GM19239 (cell line): ENCODE measurements at places on chromosomes 11 and 22.

DNA sequence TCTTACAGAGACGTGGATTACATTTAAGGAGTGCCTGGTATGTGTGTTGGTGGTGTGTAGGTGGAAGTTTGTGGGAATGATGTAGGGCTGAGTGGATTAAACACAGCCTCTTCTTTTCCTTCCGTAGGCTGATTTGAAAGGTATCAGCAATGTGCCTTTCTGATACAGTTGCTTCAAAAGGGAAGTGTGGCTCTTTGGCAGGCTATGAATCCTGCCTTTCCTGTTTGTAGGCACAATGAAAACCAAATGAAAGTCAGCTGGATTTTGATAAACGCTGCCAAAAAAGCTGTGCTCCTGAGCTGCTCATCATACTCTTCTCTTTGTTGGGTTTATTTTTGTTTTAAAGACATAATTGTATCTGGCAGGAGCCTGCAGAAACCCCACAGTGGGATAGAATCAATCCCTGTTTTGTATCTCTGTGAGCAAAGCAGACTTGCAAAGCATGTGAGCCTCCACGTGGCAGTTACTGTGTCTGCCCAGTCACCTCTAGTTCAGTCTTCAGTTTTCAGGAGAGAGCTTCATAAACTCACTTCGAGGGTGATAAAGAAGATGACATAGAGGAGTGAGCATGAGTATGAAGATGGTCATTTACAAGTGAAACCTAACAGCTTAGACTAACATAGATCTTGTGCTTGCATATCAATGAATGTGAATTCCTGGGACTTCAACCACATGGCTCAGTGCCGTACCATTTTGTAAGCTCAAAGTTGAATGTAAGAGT lies 655.7 kb upstream of the KIRREL3 start:
- no peak for DNase-seq

GRCh38 chr11:93330446-93330984 lies at the start of gene DEUP1:
DEUP1 (plus strand) TSS chr11:93330742; CDS start chr11:93332260, 1,518 bp downstream.
- DNase-seq: no peak

- no peak for DNase-seq
Observed at GRCh38 chr11:100484948-100485347, 202.1 kb upstream of the ARHGAP42 start.

- no peak for DNase-seq
Observed at GRCh38 chr11:105220121-105220520, 80.6 kb upstream of the CARD18 start.

- no peak for DNase-seq
Observed at GRCh38 chr11:22546746-22547145, 78.9 kb downstream of the FANCF start.

- DNase-seq: no peak
Observed at GRCh38 chr11:126157326-126158030, 54.0 kb downstream of the RPUSD4 start.

DNA sequence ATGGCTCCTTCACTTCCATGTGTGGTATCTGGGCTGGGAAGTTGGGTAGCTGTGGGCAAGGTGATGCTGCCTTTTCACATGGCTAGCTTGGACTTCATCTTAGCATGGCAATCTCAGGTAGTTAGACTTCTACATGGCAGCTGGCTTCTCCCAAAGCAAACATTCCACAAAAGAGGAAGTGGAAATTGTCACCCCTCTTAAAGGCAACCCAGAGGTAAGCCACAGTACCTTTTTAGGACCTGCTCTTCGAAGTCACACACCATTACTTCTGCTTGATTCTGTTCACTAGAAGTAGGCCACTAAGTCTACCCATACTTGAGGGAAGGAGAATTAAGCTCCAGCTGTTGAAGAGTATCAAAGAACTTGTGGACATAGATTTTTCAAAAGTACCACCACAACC lies 25.9 kb downstream of the TUG1 start:
- no peak for DNase-seq

GRCh38 chr22:36417281-36417686 lies 29.5 kb upstream of the MYH9 start:
- DNase-seq: no peak

GRCh38 chr11:125084057-125084416 lies 20.9 kb downstream of the SLC37A2 start:
- DNase-seq: no peak

DNA sequence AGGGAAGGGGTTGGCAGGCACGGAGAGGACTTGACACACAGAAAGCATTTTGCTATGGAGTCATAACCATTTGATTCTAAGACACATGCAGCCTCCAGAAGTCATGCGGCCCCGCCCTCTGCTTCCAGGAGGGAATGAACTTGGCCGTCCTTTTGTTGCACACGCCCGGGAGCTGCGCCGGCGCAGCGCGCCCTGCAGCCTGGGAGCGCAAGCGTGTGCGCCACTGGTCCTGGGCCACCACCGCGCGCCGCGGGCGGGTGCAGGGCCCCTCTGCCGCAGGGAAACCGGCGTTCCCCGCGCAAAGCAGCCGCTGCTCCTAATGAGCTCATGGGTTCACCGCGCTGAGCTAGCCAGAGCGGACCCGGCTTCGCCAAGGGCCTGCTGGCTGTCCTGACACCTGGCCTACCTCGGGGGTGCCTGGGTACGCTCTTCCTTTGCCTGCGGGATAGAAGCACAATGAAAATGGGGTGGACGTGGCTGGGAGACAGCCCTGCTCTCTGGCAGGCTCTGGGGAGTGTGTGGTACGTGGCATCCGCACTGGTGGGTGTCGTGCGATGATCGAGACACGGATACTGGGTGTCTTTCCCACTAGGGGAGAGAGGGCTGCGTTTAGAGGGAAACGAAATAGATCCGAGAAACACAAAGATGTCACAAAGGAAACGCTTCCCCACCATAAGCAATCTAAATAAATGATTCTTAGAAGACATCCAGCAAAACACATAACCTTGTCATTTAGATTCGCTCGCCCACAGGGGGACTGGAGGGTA lies 669 bp downstream of the MICAL3 start:
- DNase-seq: no peak

- no peak for DNase-seq
Observed at GRCh38 chr11:104879514-104880190, 18.6 kb downstream of the CASP12 start.

- DNase-seq: no peak
Observed at GRCh38 chr22:39292561-39293074, 26.8 kb downstream of the RPL3 start.

DNA sequence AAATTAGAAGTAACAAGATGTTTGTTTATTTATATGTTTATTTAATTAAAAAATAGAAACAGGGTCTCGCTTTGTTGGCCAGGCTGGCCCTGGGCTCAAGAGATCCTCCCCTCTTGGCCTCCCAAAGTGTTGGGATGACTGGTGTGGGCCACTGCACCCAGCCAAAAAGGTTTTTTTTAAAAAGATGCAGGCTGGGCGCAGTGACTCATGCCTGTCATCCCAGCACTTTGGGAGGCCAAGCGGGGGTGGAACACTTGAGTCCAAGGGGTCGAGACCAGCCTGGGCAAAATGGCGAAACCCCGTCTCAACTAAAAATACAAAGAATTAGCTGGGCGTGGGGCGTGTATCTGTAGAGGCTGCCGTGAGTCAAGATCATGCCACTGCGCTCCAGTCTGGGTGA lies 13.4 kb downstream of the DRD4 start:
- DNase-seq: no peak

GRCh38 chr22:49609207-49609876 lies 218.3 kb downstream of the BRD1 start:
- no peak for DNase-seq

DNA sequence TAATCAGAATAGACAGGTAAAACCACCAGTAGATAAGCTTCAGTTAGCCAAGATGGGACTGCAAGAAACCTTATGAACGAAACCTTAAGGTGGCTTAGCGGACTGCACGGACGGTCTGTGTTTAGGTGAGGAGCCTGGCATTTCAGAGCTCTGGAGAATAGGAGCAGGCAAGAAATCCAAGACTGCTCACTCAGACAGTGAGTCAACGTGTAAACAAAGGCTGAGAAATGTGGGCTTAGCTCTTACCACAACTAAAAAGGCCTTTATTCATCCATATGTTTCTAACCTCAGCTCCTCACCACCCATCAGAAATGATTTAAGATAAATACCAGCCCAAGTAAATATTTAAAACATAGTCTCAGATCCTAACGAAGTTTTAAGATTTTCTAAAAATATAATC lies 657.7 kb downstream of the OPCML start:
- DNase-seq: no peak

GRCh38 chr11:66861038-66861773 lies 4.3 kb downstream of the LRFN4 start:
- no peak for DNase-seq

DNA sequence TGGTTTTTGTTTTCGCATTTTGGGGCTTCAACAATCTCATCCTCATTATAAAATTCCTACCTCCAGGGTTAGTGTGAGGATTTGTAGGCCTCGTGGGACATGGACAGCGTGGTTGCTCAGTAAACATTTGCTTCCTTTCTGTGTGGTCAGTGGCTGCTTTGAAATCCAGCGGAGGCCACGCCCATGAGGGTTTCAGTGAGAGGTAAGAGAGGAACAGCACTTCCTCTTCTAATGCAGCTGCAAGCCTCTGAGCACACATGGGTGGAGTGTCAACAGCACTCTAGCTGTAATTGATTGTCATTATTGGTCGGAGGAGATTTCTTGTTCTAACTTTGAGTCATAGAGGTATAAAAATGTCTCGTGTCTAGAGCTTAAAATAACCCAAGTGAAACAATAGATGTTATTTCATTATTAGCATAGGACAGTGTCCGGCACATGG lies 6.0 kb upstream of the ARHGAP42 start:
- peak; percentile 79 for DNase-seq

DNA sequence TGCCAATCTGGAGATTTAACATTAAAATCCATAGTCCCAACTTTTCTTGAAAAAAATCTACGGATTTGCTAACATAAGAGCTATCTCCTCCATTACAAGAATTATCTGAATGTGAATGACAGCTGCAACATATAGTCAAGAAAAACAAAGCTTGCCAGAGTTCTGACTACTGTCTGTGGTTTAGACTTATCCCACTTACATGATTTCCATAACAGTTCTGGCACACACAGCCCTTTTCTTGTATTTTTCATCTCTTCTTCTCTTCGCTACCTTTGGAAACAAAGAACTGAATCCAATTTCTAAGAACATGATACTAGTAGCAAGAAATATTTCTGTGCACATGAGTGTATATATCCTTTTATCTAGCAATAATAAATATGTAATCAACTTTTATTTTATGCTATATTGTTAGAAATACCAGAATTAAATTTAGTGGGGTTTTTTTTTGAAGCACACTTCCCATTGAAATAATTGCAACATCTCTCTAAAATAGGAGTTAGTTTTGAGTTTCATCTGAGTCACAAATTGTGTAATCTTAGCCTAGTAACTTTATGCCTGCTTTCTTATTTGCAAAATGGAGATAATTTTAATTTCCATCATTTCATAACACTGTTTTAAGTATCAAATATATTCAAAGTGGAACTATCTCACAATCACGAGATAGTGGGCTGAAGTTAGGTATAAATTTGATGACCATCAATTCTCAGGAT lies 1217.6 kb downstream of the JRKL start:
- no peak for DNase-seq

DNA sequence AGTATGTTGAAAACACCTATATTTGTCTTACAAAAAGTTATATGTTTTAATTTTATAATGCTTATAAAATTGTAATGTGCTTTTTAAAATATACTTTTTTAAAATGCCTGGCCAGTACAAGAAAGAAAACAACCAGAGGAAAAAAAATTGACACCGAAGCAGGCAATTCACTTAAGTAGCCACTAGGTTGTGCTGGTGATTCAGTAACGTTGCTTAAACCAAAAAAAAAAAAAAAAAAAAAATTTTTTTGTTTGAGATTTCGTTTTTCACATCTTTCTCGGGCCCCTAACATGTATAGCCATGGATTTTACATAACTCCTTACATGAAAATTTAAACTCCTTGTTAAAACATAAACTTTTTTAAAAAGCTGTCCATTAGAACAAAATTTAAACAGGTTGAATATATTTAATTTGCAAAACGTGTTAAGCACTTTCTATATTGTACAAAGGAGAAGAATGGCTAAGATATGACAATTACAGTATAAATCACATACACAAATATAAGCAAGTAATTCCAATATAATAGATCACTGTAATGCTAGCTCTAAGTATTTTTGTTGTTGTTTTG lies 9.2 kb downstream of the OR8B4 start:
- peak; percentile 8 for DNase-seq

DNA sequence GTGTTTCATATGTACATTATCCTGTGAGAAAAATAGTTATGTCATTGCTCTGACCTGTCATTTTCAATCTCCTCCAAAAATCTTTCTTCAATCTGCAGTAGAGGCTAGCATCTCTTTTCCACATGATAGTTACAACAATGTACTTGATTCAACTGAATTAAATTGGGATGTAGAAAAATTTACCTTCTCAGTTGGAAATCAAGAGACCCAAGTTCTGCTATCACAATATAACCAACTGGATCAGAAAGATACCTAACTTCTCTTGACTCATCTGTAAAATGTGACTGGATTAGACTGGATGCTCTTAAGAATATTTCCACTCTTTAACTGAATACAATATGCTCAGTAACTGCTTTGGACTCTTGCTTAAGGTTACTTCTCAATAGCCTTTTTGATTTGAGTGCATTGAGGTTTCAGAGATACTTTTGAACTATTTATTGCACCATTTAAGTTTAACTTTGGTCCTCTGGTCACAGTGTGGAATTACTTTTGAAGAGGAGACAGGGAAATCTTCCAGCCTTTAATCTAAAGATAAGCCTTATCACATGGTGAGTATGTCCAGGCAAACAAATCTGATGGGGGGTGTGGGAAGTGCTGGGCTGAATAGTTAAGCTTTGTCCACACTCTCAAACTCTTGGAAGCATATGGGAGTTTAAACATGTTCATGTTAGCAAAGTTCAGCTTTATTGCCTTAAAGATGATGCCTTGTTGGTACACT lies 82.3 kb downstream of the YAP1 start:
- DNase-seq: no peak

- no peak for DNase-seq
Observed at GRCh38 chr11:117356126-117356890, 28.7 kb downstream of the CEP164 start.

DNA sequence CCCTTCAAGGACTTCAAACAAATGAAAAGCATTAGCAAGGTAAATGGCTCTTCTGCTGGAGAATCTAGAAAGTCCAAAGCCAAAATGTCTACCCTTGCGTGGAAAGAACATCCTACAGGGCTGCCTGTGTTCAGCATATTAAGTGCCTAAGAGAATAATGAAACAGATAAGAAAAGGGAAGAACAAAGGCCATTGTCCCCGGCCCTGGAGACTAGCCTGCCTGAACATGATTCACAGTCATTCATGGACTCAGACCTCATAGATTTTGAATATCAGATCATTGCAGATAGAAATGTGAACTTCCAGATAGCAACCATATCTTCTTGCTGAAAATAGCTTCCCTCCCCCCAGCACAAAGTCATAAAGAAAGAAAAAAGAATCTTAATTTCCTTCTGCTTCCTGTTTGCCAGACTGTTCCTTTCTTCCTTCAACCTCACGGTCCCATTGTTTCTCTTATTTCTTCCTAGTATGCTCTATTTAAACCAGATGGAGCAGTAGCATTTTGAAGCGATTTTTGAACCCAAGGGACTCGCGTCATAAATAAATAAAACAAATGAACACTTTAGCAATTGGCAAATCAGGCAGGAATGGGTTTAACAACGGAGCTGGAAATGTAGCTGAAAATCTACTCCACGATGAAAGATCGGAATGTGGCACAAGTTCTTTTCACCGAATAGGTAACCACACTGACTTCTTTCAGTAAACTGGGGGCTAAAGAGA lies 408.2 kb upstream of the CCDC90B start:
- DNase-seq: no peak
